Tibial artery (tissue), 4 donors: ENCODE measurements at places on chromosomes 4 and X.
A peak's percentile ranks its signal among the peaks of the same experiment; 100 is the strongest.

DNA sequence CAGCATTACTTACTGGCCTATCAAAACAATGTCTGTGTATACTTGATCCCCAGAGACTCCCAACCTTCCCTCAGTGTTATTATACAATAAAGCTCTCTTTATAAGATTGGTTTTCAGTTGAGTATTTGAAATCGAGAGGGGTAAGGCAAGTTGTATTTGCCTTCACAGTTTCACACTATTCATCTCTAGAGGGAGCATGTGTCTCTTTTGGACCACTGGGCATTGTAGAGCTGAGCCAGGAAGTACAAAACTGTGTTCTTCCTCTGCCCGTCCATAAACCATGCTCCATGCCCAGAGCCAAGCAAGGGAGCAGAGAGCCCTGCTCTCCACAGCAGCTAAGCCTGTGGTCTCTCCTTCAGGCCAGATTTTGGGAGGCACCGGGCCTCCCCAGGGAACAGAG is 61.5 kb upstream of the HHIP start:
- no peak overlapping the region for H3K4me3 ChIP-seq
- H3K27me3 ChIP-seq: no peaks in the 10 kb centered on the region
- no peaks in the 10 kb centered on the region for H3K36me3 ChIP-seq

DNA sequence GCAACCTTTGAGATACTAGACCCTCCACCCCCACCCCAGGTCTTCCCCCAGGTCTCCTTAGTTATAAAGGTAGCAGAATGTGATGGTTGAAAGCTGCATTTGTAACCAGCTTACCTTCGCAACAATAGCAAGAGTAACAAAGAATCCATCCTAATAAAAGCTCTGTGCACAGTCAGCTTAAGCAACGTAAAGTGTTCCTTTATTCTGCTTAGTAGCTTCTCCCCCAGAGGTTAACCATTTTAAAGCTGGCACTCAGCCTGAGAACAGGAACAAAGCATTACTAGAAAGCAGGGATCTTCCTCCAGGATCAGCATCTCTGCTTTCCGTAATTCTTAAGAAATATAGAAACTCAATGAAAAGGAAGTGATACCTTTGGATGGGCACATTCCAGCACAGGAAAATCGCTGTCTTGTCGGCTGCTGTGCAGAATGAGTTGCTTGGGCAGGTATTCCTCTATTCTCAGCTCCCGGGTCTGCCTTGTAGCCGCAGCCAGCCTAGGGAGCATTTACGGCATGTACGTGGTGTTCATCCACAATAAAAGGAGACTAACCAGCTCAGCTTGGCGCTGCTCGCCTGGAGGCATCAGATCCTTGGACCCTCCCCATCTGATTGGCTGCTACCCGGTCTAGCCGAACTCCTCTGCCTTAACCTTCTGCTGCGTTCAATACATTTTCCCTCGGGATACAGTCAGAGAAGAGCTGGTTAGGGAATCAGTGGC is 113.0 kb upstream of the TLR3 start:
- no peak overlapping the region for H3K4me3 ChIP-seq
- H3K4me1 ChIP-seq: no peaks in the 10 kb centered on the region
- no peaks in the 10 kb centered on the region for H3K27me3 ChIP-seq
- DNase-seq: no peak

GRCh38 chrX:47573341-47574075 is 8.7 kb upstream of the TIMP1 start:
- peaks cover 12% of the 10 kb centered on the region for H3K36me3 ChIP-seq
- no peaks in the 10 kb centered on the region for H3K27me3 ChIP-seq
- peak overlapping the region; percentile 38 for H3K4me3 ChIP-seq
- H3K27ac ChIP-seq: peak overlapping the region; percentile 70
- H3K4me1 ChIP-seq: peaks cover 12% of the 10 kb centered on the region
- peak; percentile 38 for DNase-seq

- no peaks in the 10 kb centered on the region for H3K36me3 ChIP-seq
- H3K27ac ChIP-seq: no peak overlapping the region
- no peaks in the 10 kb centered on the region for H3K4me1 ChIP-seq
- no peaks in the 10 kb centered on the region for H3K27me3 ChIP-seq
Observed at GRCh38 chr4:98608356-98608755, 50.1 kb downstream of the TSPAN5 start.

DNA sequence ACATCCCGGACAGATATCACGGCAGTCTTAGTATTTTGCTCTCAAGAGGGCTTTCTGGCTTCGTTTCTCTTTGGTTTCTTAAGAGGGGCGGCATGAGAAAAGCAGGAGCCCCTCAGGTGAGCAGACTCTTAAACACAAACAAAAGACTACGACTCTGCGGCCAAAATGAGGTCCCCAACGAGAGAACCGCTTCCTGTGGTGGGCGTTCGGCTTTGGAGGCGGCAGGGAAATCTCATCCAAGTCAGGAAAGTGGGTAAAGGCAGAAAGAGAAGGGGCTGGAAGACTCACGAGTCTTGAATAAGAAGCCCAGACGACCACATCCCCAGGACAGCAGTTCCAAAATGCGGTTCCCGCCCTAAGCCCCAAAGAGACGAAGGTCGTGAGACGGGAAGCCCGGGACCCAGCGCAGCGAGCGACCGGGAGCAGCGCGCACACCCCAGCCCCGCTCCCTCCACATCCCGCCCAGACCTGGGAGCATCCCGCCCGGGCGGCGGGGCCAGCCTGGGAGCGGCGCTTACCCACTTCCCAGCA is 409 bp downstream of the UGDH start:
- H3K4me1 ChIP-seq: peaks cover 44% of the 10 kb centered on the region
- H3K27me3 ChIP-seq: no peaks in the 10 kb centered on the region
- peak overlapping the region; percentile 88 for H3K27ac ChIP-seq
- peaks cover under 1% of the 10 kb centered on the region for H3K36me3 ChIP-seq
